ENCODE measurements at places on chromosomes 2 and 18.
A peak's percentile ranks its signal among the peaks of the same experiment; 100 is the strongest.

DNA sequence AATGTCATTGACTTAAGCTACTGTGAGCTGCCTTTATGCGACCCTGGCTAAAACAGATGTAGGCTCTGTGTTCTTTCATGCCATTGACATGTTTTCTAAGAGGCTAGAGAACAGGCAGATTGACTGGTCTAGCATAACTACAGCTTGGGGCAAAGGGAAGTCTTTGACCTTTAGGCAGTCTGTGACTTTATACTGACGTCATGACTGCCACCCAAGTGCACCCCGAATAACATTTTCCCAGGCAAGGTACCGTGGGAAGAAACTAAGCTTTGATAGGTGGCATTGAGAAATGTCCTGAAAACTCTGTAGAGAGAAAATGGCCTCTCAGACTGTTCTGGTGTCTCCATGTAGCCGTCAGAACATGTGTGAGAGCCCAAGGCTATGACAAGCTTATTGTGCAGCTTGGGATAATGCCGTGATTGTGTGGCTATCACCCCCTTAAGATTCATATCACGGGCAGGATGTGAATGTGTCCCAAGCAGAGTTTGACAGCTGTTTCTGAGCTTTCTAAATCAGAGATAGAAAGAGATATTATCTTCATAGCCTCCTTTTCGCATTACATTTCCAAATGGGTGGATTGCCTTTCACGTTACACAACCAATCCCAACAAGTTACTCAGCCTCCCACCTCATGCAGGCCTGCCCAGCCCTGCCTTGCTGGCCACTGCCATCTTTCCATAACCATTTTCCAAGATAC is 672.2 kb upstream of the ACVR2A start:
- H3K4me3 ChIP-seq, result no peak overlapping the region
- DNase-seq, result no peak
- H3K4me1 ChIP-seq, result peaks cover 3% of the 10 kb centered on the region

DNA sequence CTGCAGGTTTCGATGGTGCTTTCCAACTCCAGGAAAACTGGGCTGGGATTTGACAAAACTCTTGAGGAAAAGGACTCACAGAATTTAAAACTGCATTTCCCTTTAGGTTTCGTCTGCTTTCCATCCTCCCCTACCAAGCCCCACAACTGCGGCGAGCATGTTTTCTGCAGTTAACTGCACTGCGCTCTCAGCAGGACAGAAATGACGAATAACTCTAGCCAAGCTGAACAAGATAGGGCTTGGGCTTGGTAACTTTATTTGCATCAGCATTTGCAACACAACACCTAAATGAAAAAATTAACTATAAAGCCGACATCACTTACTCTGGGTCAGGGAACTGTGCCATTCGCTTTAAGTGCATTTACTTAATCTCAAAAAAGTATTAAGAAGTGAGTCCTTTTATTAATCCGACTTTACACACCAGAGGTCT is 669 bp upstream of the PIKFYVE start:
- H3K27ac ChIP-seq, result peak overlapping the region; percentile 88
- H3K27me3 ChIP-seq, result no peaks in the 10 kb centered on the region
- H3K36me3 ChIP-seq, result peaks cover 12% of the 10 kb centered on the region
- peak overlapping the region; percentile 67 for H3K4me3 ChIP-seq
- peak; percentile 12 for DNase-seq
- H3K4me1 ChIP-seq, result peaks cover 4% of the 10 kb centered on the region

- H3K36me3 ChIP-seq, result no peaks in the 10 kb centered on the region
- no peak overlapping the region for H3K27ac ChIP-seq
- H3K4me1 ChIP-seq, result no peaks in the 10 kb centered on the region
- no peak overlapping the region for H3K4me3 ChIP-seq
- H3K27me3 ChIP-seq, result peaks cover 2% of the 10 kb centered on the region
Observed at GRCh38 chr2:154704991-154705390, 6.5 kb downstream of the KCNJ3 start.

DNA sequence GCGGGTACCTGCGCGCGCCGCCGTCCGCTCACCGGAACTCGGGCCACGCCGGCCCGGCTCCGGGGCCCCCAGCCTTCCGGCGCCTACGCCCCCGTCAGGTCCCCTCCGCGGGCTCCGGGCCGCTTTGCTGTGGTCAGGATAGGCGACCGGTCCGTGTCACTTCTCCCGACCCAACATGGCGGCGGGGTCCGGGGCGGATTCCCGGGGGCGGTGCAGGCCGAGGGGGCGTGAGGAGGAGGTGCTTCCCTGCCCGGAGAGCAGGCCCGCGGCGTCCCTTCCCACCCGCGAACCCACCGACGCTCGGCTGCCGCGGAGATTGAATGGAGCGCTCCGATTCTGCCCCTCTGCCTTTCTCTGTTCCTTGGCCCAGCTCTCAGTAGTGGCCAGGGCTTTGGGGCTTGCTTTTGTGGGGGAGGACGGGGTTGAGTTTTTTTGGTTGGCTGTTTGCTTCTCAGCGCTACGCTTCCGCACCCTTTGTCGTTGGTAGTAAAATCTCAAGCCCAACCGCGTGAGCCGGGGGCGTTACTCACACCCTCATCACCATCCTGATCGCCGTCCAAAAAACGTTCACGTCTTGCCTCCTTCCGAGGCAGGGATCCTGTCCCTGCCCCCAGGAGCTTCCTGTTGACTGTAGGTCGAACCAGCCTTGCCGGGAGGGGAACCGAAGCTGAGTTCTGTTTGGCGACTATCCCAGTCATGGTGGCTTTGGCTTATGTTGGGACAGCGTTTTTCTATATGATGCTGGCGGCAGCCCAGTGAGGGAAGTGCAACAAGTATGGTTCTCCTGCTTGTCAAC is 532 bp upstream of the YES1 start:
- no peak for DNase-seq
- no peaks in the 10 kb centered on the region for H3K27me3 ChIP-seq
- peak overlapping the region; percentile 94 for H3K27ac ChIP-seq
- H3K4me3 ChIP-seq, result peak overlapping the region; percentile 68
- H3K4me1 ChIP-seq, result peaks cover 2% of the 10 kb centered on the region

GRCh38 chr2:28695245-28695647 is 56.4 kb upstream of the PPP1CB start:
- H3K4me1 ChIP-seq, result peaks cover 14% of the 10 kb centered on the region
- H3K36me3 ChIP-seq, result no peaks in the 10 kb centered on the region
- H3K27me3 ChIP-seq, result no peaks in the 10 kb centered on the region
- H3K27ac ChIP-seq, result no peak overlapping the region

GRCh38 chr2:202778217-202778616 is 93.3 kb downstream of the ICA1L start:
- no peak overlapping the region for H3K27ac ChIP-seq
- H3K4me1 ChIP-seq, result no peaks in the 10 kb centered on the region
- no peak for DNase-seq
- H3K4me3 ChIP-seq, result no peak overlapping the region
- H3K27me3 ChIP-seq, result no peaks in the 10 kb centered on the region

GRCh38 chr2:88575051-88575450 is 52.2 kb downstream of the EIF2AK3 start:
- peaks cover 20% of the 10 kb centered on the region for H3K36me3 ChIP-seq
- no peak for DNase-seq
- H3K4me3 ChIP-seq, result no peak overlapping the region

- H3K4me3 ChIP-seq, result no peak overlapping the region
- no peak for DNase-seq
- peaks cover 10% of the 10 kb centered on the region for H3K27me3 ChIP-seq
- no peaks in the 10 kb centered on the region for H3K4me1 ChIP-seq
Observed at GRCh38 chr18:35949090-35949489, 23.4 kb upstream of the RMP24 start.

GRCh38 chr2:19837235-19837766 is 64.5 kb downstream of the TTC32 start:
- no peaks in the 10 kb centered on the region for H3K4me1 ChIP-seq
- no peak overlapping the region for H3K4me3 ChIP-seq
- H3K27me3 ChIP-seq, result no peaks in the 10 kb centered on the region
- no peak overlapping the region for H3K27ac ChIP-seq

GRCh38 chr2:33210626-33211025 is 263.9 kb downstream of the LTBP1 start:
- H3K4me3 ChIP-seq, result no peak overlapping the region
- H3K4me1 ChIP-seq, result peaks cover 3% of the 10 kb centered on the region
- H3K27me3 ChIP-seq, result no peaks in the 10 kb centered on the region
- H3K27ac ChIP-seq, result no peak overlapping the region
- no peak for DNase-seq
- H3K36me3 ChIP-seq, result no peaks in the 10 kb centered on the region

DNA sequence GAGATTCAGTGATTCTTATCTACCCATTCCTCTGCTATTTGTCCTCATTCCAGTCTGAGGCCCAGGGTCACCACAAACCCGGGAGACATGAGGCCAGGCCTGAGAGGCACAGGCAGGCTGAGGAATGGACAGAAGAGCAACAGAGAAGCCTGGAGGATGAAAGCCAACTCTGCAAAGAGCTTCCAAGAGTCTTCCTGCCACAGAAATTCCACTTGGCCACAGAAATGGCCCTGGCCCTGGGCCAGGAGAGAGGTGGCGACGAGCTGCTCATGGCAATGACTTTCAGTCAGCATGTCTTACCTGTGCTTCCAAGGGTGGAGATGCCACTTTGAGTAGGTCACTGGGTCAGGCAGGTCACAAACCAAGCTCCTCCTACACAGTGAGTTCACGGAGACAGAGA is 155.3 kb upstream of the PKDCC start:
- H3K27ac ChIP-seq, result no peak overlapping the region
- no peak overlapping the region for H3K4me3 ChIP-seq
- peaks cover 10% of the 10 kb centered on the region for H3K27me3 ChIP-seq
- no peak for DNase-seq
- H3K36me3 ChIP-seq, result no peaks in the 10 kb centered on the region

- no peak overlapping the region for H3K4me3 ChIP-seq
- DNase-seq, result peak; percentile 57
- peaks cover 5% of the 10 kb centered on the region for H3K27me3 ChIP-seq
Observed at GRCh38 chr2:199488772-199489400, 31.1 kb upstream of the SATB2 start.

- H3K36me3 ChIP-seq, result no peaks in the 10 kb centered on the region
- DNase-seq, result no peak
- H3K27me3 ChIP-seq, result no peaks in the 10 kb centered on the region
- H3K4me3 ChIP-seq, result no peak overlapping the region
- H3K4me1 ChIP-seq, result no peaks in the 10 kb centered on the region
Observed at GRCh38 chr2:44572196-44572900, 210.6 kb downstream of the CAMKMT start.

GRCh38 chr2:197997083-197997541 is 192.7 kb downstream of the PLCL1 start:
- no peak overlapping the region for H3K27ac ChIP-seq
- H3K4me3 ChIP-seq, result no peak overlapping the region
- H3K36me3 ChIP-seq, result no peaks in the 10 kb centered on the region
- no peak for DNase-seq

DNA sequence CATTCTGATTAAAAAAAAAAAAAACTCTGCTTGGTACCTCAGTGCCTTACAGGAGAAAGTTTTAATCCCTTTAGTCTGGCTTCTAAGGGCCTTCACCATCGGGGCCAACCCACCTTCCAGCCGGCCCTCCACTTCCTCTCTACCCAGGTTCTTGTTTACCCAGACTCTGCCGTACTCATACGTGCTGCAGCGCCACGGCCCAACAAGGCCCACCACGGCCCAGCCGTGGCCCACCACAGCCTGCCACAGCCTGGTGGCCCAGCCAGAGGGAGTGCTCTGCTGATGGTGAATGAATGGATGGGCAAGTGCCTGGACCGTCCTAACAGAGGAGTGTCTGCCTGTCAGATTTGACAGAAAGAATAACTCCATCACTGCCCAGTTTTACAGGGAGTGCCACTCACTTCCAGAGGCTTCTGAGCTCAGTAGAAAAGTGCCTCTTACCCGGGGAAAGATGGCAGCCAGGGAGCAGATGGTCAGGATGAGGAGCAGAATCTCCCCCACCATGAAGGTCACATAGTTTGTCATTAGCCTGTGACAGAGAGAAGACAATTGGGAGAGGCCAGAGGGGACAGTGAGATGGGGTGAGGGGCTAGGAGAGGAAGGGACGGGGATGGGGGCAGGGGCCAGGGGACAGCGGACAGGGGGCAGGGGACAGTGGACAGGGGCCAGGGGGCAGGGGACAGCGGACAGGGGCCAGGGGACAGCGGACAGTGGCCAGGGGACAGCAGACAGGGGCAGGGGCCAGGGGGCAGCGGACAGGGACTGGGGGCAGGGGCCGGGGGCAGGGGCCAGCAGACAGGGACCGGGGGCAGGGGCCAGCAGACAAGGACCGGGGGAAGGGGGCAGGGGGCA is 38.2 kb downstream of the CENPO start:
- peaks cover 60% of the 10 kb centered on the region for H3K36me3 ChIP-seq
- H3K27ac ChIP-seq, result no peak overlapping the region
- peaks cover 25% of the 10 kb centered on the region for H3K4me1 ChIP-seq
- DNase-seq, result no peak
- H3K4me3 ChIP-seq, result no peak overlapping the region

DNA sequence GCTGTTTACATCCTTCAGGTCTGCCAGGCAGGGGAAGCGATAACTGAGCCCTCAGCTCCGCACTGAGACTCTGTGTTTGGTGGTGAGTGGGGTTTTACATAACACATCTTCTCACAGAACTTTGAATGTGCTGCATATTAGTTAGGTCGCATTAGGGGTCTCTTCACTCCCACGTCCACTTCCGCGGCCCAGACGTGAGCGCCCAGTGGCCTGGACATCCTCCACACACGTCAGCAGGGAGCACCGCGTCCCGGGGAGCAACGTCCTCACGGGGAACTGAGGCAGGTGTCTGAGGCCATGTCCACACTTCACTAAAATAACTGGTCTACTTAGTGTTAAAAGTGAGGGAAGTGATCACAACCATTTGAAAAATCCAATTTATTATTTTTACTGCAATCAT is 100.4 kb upstream of the SATB2 start:
- DNase-seq, result no peak
- H3K27ac ChIP-seq, result no peak overlapping the region
- no peaks in the 10 kb centered on the region for H3K4me1 ChIP-seq
- H3K4me3 ChIP-seq, result no peak overlapping the region
- no peaks in the 10 kb centered on the region for H3K27me3 ChIP-seq

DNA sequence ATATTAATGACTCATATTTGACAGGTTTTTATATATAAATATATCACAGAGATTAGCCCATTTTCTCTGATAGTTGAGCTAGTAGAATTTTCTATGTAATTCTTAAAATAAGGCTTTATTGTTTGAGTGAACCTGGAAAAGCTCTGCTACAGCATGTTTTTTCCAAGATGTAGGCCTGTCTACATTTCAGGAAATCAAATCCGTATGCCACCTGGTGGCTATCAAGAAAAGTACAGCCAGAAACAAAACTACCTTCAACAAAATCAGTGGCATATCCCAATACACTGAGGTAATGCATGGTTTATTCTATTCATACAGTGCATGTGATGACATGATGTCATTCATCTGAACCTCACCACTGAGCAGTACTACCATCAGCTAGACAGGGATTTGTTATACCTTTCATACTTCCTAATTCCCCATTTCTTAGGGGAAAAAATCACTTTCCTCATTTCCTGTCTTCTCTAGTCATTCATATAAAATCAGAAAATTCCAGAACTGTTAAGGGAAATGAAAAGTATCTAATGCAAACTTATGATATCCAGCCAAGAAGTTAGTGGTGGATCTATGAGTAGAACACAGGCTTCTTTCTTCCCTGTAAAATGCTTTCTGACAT is 310.4 kb upstream of the SYT4 start:
- no peaks in the 10 kb centered on the region for H3K27me3 ChIP-seq
- no peak overlapping the region for H3K27ac ChIP-seq
- H3K36me3 ChIP-seq, result no peaks in the 10 kb centered on the region
- H3K4me3 ChIP-seq, result no peak overlapping the region

Data from neuronal stem cell (in vitro differentiated cells).